Epithelial cell of esophagus (primary cell): ENCODE measurements at places on chromosomes 12 and 14.
A peak's percentile ranks its signal among the peaks of the same experiment; 100 is the strongest.

- no peak for DNase-seq
These were observed 11.6 kb downstream of the STX2 start for GRCh38 chr12:130827432-130827831.

- peak; percentile 73 for DNase-seq
These were observed 521 bp downstream of the CDK2AP1 start for GRCh38 chr12:123271001-123271668.

- no peak for DNase-seq
These were observed 41.0 kb upstream of the KCNJ8 start for GRCh38 chr12:21815306-21816062.

- DNase-seq = no peak
These were observed 49.4 kb downstream of the FERMT2 start for GRCh38 chr14:52901357-52901980.

DNA sequence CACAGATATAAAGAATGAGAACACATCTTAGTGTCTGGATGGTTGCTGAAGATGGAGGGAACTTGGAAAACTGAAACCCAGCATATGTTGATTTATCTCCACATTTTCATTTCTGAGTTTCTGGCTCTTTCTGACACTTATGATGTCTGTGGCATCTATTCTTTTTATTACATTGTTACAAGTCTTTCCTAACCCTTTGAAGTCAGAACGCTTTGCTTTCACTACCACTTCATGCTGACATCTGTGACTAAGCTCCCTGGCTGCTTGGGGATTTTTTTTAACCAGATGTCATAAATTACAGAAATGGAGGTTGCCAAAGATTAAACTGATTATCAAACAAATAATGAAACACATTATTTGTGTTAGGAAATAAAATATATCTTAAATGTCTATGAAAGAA lies 188.7 kb downstream of the KITLG start:
- DNase-seq = peak; percentile 82

DNA sequence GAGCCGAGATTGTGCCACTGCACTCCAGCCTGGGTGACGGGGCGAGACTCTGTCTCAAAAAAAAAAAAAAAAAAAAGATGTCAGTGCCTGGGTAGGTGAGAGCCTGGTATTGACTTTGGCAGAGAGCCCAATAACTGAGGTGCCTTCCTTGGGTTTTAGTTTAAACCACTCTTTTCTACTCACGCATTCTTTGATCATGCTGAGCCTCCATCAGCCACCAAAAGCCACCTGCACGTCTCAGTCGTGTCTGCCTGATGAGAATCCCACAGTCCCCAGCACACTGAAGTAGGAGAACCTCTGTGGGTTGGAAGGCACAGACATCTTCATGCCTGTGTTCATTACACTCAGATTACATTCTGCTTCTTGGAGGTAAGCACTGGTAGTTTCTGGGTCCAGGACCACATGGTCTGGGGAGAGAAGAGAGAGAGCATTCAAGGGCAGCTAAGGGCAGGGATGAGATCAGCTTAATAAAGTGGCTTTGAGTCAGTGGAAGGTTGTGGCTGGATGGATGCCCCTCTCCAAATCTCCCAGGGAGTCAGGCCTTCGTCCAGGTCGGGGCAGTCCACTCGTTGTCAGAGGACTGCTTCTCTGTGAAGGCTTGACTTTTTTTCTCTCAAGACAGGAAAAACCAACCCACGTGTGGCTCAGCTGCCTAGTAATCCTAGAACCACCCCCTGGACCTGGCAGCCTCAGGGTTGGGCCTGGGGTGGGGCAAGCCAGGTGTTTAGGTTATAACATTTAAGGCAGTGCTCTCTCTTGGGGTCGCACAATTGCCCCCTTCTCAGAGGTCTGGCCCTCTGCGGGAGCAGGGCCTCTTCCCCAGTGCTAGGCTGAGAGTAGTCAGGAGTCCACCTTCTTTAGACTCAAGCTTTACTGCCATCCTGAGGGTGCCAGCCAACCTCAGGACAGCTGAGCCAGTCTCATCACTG lies 32.6 kb upstream of the MAX start:
- no peak for DNase-seq

- no peak for DNase-seq
These were observed 3.8 kb downstream of the SDSL start for GRCh38 chr12:113425960-113426453.

DNA sequence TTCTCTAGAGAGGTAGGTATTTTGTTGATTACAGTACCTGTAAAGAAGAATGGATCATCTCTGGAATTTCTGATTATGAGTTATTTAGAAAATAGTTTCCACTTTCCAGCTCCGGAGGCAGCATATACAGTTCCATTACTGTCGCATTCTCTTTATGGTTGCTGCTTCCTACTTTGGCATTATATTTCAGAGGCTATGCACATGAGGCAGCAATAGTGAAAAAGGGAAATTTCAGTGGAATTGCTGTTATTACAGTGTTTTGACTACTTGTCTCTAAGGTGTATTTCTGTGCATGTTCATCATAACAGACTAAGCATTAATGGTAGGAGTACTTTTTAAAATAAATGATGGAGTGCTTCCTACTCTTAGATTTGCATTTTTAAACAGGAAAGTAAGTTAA lies 10.2 kb downstream of the GNG2 start:
- DNase-seq = no peak

DNA sequence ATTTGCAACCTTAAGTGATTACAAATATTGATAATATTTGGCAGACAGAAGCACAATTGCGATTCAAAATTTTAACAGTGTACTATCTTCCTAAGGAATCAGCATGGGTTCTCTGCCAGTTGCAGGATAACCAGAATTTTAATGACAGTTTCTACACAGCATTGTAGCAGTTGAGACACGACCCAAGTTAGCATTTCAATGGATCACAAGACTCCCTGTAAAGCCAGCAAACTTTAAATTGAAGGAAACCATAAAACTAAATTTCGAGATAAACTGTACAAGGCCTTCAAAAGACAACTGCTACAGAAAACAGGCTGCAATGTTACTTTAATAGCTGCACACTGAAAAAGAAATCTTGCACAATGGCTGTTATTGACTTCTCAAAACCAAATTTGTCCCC lies 154.9 kb downstream of the MED13L start:
- no peak for DNase-seq

- DNase-seq = peak; percentile 23
These were observed 151.7 kb downstream of the MON2 start for GRCh38 chr12:62618319-62618718.

GRCh38 chr12:12642916-12643315 lies 31.2 kb downstream of the CREBL2 start:
- no peak for DNase-seq

- DNase-seq = no peak
These were observed 28.5 kb downstream of the KLC1 start for GRCh38 chr14:103657471-103657870.

DNA sequence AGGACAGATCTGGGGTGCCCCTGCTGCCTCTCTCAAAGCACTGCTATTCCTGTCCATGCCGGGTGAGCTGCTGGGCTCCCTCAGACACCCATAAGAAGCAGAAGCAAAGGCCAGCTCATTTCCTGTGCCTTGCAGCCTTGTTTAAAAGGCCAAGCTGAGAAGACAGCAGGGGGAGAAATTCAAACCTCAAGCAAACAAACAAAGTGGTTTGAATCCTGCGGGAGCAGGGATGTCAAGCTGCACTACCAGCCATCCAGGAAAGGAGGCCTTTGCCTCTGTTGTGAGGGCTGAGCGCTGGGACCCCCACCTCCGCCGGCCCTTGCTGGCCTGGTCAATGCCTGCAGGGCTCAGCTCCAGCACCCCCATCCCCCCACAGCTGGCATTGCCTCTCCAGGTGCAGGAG lies 176.5 kb downstream of the PIWIL1 start:
- no peak for DNase-seq

DNA sequence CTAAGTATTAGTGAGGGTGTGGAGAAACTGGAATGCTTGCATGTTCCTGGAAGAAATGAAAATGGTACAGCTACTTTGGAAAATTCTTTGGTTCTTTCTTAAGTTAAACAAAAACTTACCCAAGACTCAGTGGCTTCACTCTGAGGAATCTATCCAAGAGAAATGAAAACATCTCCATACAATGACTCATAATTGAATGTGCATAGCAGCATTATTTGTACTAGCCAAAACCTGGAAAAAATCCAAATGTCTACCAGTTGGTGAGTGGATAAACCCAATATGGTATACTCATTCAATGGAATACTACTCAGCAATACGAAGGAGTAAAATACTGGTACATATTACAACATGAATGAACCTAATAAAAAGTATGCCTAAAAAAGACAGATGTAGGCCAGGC lies 18.0 kb upstream of the CRACR2A start:
- DNase-seq = peak; percentile 93

GRCh38 chr14:88255798-88256197 lies 67.3 kb downstream of the KCNK10 start:
- DNase-seq = no peak

GRCh38 chr12:67302162-67302561 lies 33.0 kb downstream of the CAND1 start:
- peak; percentile 53 for DNase-seq

DNA sequence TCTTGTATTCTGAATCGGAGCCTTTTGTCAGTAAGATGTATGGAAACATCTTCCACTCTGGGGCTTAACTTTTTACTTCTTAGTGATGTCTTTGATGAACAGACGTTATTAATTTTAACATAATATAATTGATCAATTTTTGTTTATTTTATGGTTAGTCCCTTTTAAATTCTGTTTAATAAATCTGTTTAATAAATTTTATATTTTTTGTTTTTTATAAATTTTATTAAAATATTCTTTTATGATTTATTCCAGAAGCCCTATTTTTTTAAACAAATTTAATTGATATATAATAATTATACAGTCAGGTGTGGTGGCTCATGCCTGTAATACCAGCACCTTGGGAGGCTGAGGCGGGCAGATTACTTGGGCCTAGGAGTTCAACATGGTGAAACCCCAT lies 235.1 kb downstream of the AEBP2 start:
- no peak for DNase-seq

DNA sequence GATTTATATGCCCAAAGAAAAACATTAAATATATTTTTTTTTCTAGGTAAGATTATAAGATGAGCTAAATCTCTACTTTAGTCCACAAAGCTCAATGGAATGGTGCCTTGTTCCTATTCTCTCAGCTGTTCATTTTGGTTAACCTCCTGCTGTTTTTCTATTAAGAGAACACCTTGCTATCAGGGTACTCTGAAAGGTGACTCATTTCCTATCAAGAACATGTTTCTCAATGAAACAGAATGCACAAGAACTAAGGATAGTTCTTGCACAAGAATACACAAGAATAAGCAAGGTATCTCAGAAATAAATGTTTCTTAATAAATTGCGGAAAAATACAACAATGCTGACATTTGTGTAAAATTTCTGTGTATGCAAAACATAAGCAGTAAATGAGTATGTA lies 14.1 kb downstream of the ABCD2 start:
- peak; percentile 66 for DNase-seq

GRCh38 chr12:11085419-11085818 lies 6.7 kb downstream of the TAS2R43 start:
- DNase-seq = no peak

DNA sequence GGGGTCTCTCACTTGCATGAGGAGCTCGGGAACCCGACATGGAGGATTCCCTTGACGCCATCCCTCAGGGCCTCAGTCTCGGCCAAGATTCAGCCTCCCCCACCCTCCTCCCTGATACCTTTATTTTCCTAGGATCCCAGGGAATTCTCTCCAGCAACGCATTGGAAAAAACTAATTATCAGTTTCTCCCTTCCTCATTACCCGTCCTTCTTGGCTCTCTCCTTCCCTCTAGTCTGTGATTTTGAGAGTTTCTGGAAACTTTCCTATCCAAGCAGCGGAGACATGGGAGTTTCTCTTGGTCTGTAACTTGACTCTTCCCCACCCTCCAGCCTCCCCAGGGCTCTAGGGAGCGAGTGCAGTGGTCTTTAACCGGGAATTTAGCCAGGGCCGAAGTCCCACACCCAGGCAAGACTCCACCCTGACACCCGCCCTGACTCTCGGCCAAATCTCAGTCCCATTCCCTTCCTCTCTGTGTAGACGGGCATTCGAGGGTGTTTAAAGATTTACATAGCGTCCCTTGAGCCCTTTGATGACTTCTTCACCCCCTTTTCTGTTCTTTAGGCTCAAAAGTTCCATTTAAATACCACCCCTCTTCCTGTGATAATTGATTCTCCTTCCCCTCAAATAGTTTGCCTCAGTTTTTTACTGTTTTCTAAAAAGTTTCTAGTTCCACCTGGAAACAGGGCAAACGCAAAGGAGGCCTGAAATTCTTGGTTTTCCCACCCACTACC lies 6.7 kb downstream of the HOXC5 start:
- DNase-seq = no peak

- peak; percentile 39 for DNase-seq
These were observed 201.7 kb downstream of the EXOC5 start for GRCh38 chr14:57066887-57067513.

- DNase-seq = no peak
These were observed 89.4 kb upstream of the GRIP1 start for GRCh38 chr12:66768293-66768692.

DNA sequence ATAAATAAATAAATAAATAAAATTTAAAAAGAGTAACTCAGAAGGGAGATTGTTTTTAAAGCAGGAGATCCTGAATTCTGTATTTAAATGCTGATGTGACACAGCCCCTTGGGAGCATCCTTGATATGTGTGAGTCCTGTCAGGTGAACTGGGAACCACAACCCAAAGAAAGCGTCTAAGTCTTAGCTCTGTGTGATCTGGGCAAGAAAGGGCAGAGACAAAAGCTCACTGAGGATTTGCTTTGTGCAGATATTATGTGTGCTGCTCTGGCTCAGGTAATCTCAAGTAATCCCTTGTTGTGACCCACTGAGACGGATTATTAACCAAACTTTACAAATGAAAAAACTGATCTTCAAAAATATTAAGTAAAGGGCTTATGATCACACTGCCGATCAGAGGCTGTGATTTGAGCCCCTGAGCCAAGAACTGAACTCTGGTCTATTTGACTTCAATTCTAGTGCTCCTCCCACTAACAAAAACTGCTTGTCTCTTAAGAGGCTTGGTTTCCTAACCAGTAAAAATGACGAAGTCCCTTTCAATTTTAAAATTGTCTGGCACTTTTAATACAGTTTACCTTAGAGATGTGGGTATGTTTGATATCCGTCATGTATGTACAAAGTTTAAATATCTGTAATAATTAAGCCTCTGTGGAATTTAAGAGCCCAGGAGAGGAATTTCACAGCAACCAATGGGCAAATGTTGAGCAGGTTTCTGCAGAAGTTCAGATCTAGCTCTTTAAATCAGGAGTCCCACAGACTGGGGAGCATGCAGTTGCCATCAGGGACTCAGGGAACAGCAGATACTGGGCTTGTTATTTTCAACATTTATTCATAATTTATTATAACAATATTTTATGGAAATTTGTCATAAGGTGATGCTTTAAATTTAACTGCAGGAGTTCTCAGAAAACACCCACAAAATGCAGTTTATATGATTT lies 46.1 kb downstream of the CPM start:
- DNase-seq = no peak

DNA sequence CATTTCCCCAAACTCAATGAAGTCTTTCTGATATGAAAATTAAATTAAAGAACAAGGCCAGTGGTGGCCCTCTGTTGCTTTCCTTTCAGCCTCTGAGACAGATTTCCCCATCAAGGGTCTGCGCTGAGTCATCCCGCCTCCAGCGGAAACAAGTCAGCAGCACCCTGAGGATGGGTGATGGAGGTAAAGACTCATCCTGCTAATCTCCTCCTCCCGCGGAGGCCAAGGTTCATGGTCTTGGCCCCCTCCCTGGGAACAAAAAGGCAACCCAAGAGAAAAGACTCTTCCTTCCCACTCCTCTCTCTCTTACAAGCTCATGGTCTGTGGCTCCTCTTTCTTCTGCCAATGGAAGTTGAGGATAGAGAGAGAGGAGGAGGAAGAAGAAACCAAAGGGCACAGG lies 9.0 kb upstream of the NUMB start:
- DNase-seq = no peak

GRCh38 chr12:2136901-2137300 lies 84.1 kb downstream of the CACNA1C start:
- no peak for DNase-seq
